G401 (cell line): ENCODE measurements at places on chromosomes 2 and 18. TPM values are rescaled to one million over a fixed set of nuclear protein-coding genes. Genes with fewer than 3 reads are reported as not detected.

The DSG4 gene
- not detected in 2 replicates for total RNA-seq

The CCL20 gene
- total RNA-seq, result not detected in 2 replicates

The TUBB8B gene
- 5.3 and 9.8 TPM in 2 replicates for total RNA-seq

- no peak for DNase-seq
Observed at GRCh38 chr18:45540125-45540524, 75.2 kb upstream of the SLC14A2 start.

The MARCO gene
- total RNA-seq, result not detected in 2 replicates

The CYP1B1 gene
- total RNA-seq, result not detected in 2 replicates

The KLHL41 gene
- 0.10 TPM in 1 of 2 replicates, not detected in the other for total RNA-seq

- no peak for DNase-seq
Observed at GRCh38 chr2:95041824-95042442, 16.4 kb downstream of the MAL start.

The STK36 gene
- 14.4 and 22.9 TPM in 2 replicates for total RNA-seq

- no peak for DNase-seq
Observed at GRCh38 chr18:11518788-11519685, 90.4 kb upstream of the SLC35G4 start.

DNA sequence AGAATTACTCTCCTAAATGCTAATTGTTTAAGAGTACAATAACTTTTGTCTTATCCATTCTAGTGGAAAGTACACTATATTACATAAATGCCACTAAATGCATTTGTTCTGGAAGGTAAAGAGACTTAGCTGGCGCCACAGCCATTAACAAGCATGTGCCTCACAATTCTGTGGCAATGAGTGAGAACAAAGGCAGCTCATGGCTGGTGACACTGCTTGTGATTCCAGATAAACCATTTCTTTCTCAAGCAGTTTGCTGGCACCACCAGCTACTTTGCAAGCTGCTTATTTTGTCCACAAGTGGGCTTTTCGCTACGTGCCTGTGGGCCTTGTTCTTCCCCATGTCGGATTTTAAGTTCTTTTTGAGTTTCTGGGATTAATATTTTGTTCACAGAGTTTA is 147.6 kb upstream of the SMAD7 start:
- peak; percentile 70 for DNase-seq

GRCh38 chr2:31788273-31788672 is 207.5 kb upstream of the SRD5A2 start:
- DNase-seq, result no peak

The KLHL14 gene
- not detected in 2 replicates for total RNA-seq

DNA sequence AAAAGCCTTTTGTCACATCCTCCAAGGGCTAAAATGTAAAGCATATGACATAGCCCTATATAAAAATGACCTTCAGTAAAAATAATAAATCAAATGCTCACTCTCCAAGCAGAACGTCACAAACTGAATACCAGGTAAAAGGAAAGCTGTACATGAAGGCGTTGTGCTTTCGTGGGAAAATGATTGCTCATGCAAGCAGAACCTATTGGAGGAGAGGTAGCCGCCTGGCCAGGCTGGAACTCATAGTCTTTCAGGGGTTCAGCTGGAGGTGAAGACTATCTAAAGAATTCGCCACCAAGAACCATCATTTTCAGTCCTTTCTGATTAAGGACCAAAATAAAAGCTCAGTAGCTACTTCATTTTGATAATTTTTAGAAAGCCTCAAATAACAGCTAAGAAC is 44.7 kb downstream of the ANKRD44 start:
- no peak for DNase-seq

DNA sequence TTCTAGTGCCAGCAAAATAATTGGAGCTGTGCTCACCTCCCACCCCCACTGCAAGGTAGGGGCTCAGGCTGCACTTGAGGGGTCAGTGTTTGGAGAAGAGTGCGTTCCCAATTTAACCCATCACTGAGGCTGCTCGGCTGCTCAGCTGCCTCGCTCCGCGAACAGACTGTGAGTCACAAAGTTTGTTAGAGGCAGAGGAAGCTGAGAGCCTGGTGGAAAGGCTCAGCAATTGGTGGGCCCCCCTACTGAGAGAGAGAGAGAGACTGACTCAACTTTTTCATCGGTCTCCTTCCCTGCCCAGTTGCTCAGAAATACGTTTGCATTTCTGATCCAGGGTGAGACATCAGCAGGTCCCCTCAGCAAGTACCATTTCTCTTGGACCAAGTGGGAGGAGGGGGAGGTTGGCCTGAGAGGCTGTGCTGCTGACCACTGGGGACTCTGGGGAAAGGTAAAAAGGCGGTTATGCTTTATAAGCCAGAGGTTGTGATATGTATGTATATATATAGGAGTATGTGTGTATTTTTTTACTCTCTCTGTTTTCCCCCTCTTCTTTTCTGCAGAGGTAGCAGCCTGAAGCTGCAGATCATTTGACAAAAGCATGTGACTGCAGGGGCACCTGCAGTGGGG is 1.5 kb downstream of the EFR3B start:
- DNase-seq, result no peak

- no peak for DNase-seq
Observed at GRCh38 chr18:35835833-35836232, 136.6 kb upstream of the RMP24 start.

GRCh38 chr2:11154016-11154922 is 998 bp upstream of the SLC66A3 start:
- peak; percentile 36 for DNase-seq

GRCh38 chr2:181408861-181409260 is 48.3 kb upstream of the ITGA4 start:
- no peak for DNase-seq

DNA sequence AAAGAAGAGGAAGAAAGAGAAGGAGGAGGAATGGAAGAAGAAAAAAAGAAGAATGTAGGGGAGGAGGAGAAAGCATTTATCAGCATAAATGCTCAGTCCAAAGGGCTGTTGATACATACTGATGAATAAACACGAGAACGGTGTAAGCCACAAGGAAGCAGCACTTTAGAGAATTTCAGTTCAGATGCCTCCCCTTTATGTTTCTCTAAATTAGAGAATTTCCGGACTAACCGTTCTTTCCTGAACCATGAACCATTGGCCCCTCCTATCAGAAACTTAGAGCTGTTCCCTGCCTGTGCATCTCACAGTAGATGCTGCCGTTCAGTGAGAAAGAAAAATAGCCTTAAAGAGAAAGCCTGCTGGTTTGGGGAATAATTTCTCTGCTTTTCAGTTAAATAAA is 49.2 kb upstream of the TUBA3D start:
- no peak for DNase-seq

- DNase-seq, result peak; percentile 63
Observed at GRCh38 chr2:221572821-221573429, 821 bp upstream of the EPHA4 start.

- DNase-seq, result no peak
Observed at GRCh38 chr2:230347659-230348305, 20.8 kb downstream of the SP140L start.

GRCh38 chr2:157684940-157685466 is 56.3 kb upstream of the ACVR1C start:
- DNase-seq, result no peak

DNA sequence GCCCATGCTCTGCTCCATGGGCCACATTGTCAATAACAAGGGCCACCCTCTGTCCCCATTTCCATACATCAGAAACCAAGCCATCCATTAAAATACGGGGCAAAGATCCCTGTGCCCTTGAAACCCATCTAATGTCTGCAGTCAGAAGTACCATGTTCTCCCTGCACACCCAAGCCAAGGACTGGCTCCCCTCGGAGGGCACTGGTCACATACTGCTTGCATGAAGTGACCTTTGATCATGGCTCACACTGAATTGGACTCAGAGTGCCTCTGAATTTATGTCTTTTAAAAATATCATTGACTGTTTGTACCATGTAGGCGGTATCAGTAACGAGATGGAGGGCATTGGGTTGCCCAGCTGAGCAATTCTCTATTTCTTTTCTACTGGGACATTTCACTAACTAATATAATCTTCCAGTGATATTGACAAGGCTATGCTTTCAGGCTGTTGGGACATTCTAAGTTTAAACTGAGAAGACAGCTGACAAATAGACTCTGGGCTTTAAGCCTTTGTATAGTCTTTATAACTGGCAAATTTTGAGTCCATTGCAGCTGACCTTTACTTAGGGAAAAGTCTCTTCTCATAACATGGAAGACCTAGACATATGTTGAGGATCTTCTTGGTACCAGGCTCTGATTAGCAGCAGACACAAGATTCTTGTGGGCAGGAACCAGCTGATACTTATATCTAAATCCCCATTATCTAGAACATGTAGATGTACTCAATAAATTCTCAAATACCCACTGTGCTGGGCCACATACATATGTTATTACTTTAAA is 214.3 kb downstream of the MYCN start:
- no peak for DNase-seq

DNA sequence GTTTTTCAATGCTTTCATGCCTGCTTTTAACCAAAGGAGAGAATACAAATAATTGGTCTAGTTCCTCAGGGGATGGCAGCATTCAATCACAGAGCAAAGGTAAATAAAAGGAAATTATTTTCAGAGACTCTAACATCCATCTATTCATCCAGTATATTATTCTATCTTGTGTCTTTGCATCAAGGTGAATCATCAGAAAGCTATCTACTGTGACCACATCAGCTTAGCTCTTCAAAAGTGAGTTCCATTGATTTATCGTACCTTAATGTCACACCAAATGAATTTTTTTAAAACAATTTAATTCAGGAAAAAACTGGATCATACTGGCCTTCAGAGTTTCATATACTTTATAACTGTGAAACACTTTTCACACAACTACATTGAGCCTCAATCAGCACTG is 66.1 kb downstream of the CHN1 start:
- no peak for DNase-seq

- DNase-seq, result no peak
Observed at GRCh38 chr2:96893289-96894150, 23.6 kb upstream of the SEMA4C start.

DNA sequence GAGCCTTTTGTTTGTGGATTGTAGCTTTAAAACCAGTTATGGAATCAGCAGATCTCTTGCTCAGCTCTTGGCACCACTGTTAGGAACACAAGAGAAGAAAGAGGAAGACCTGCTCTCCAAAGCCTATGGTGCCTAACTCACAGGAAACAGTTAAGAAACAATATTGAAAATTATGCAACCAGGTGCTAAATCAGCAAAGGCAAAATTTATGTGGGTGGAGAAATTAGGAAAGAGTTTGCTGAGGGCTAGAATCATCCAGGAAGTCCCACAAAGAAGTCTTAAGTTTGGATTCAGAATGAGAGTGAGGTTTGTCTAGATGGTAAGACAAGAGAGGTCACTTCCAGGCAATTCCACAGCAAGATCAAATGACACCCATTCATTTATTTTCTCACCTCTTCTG is 49.4 kb downstream of the AOX1 start:
- no peak for DNase-seq

The ST3GAL5 gene
- total RNA-seq, result 99.2 and 118 TPM in 2 replicates

The NYAP2 gene
- total RNA-seq, result not detected in 2 replicates

The TSPYL6 gene
- total RNA-seq, result not detected in 2 replicates
